Stimulated activated CD8-positive, alpha-beta memory T cell treated with anti-CD3 and anti-CD28 coated beads, Interleukin-15, amount 100 ng/mL, for 1 hour (primary cell): ENCODE measurements at places on chromosomes 5 and 9.

DNA sequence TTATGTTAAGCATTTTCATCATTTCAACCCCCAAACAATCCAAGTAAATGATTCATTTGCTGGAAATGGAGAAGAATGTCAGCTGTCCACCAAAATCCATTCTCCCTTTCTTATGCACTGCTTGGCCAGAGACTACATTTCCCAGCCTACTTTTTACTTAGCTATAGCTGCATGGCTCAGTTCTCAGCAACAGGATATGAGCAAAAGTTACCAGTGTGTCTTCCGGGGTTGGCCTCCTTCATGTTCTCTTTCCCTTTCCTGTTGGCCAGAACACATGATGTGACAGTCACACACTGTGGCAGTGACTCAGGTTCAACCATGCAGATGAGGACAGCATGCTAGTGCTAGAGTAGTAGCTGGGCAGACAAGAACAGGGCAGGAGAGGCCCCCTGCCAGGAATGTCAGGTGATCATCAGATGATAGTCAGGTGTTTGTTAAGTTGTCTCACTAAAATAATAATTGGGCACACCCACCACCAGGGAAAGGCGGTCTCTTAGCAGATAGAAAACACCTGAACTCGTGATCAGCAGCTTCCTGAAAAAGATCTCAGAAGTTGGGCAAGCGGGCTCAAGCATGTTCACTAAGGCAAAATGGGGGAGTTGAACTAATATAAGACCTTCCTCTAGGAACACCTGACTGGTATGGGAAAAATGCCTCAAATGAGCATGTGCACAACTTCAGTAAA lies 12.2 kb downstream of the GPR150 start:
- DNase-seq: peak; percentile 29

DNA sequence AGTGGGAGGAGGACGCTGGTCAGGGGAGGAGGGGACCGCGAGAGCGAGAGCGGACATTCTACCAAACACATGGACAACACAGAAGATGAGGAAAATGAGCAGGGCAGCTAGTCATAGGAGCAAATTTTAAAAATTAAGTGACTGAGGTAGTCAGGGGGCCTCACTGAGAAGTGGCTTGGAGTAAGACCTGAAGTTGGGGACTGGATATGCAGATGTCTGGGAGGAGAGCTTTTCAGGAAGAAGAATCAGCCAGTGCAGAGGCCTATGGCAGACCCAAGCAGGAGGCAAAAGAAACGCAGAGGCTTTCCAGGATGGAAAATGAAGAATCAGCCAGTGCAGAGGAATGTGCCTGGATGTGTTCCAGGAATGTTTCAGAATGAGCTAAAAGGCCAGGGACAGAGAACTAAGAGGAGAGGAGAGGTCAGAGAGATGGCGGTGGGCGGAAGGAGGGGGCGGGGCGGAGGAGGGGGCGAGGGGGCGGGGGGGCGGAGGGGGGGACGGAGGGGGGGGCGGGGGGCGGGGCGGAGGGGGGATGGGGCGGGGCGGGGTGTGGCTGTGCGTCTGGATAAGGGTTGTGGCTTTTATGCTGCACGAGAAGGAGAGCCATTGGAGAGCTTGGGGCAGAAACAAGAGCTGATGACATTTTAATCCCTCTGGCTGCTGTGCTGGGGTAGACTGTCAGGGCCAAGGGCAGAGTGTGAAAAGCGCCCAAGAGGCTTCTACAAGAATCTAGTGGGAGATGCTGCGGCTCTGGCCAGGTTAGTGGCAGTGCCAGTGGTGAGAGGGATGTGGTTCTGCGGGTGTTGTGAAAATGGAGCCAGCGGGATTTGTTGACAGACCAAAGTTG lies 129.6 kb downstream of the KCNIP1 start:
- DNase-seq: no peak

DNA sequence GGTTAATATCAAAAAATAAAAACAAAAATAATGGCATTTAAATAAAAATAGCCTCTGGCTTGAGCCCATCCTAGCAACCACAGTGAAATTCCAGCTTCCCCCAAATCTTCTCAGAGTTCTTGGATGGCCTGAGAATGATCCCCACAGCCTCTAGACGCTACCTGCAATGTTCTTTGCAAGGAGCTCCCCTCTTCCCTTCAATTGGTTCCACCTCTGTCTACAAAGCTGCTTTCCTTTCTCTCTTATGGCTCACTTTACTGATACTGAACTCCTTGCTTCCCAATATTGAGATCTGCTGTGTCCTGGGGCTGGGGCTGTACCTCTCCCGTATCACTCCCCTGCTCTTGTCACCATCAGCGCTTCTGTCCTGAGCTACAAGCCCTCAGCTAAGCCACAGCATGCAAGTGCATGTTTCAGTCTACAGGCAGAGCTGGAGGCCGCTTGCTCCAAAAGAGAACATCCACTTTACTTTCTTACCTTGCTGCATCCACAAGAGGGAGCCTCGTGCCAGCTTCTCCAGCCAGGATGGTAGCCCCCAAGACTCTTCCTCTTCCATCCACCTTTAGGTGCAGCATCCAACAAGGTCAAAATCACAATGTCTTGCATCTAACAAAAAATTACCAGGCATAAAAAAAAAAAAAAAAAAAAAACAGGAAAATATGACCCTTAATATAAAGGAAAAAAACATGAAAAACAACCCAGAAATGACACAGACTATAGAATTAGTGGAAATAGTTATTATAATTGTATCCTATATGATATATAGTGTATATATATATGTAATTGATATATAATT lies 57.4 kb upstream of the PRSS3 start:
- DNase-seq: no peak

DNA sequence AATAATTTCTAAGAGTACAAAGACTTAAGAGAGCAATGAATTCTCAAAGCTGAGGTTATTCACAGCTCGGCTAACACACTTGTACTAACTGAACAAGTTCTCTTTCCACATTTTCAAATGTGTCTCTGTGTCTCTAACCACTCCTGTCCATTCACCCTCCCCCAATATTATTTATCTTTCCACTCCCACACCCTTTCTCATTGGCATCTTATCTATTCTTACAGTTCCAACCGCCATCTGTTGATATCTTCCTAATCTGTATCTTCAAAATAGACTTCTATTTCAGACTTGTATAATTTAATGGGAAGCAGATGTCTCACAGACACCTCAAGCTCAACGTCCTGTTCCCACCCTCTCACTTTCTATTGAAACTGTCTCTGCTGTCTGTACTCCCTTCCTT lies 205.9 kb downstream of the ANXA1 start:
- DNase-seq: no peak

DNA sequence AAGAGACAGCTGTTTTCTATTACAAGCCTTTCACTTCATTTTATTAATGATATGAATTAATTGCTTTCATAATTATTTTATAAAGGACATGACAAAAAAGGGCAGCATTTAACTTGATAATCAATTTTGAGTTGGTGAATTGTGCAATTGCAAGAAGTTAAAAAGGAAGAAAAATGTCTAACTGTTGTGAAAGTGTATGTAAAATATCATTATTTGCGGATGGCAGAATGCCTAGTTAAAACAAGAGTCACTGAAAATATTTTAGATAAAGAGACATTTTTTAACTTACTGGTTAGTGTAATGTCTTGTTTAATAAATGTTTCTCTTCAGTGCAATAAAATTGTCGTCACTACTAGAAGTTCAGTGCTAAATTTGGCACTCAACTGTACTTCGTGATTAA lies 57.6 kb upstream of the HTR4 start:
- no peak for DNase-seq

DNA sequence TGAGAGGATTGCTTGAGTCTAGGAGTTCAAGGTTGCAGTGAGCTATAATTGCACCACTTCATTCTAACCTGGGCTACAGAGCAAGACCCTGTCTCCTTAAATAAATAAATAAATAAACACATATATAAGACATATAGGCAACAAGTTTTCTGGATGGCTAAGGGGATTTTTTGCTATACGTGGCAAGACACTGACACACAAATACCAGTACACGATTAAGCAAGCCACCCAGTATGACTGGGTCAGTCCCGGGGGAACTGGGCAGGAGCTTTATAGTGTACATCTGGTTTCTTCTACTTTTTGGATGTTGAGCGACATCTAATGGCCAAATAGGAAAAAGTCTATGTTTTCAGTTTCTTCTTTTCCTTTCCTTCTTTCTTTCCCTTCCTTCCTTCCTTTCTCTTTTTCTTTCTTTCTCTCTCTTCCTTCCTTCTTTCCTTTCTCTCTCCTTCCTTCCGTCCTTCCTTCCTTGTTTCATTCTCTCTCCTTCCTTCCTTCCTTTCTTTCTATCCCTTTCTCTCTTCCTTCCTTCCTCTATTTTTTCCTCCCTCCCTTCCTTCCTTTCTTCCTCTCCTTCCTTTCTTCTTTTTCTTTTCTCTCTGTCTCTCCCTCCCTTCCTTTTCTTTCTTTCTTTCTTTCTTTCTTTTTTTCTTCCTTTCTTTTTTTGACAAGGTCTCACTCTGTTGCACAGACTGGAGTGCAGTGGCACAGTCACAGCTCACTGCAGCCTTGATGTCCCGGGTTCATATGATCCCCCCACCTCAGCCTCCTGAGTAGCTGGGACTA lies 47.0 kb upstream of the PLIN2 start:
- no peak for DNase-seq

- no peak for DNase-seq
Measured at GRCh38 chr5:149747141-149747832, 17.2 kb downstream of the PPARGC1B start.

DNA sequence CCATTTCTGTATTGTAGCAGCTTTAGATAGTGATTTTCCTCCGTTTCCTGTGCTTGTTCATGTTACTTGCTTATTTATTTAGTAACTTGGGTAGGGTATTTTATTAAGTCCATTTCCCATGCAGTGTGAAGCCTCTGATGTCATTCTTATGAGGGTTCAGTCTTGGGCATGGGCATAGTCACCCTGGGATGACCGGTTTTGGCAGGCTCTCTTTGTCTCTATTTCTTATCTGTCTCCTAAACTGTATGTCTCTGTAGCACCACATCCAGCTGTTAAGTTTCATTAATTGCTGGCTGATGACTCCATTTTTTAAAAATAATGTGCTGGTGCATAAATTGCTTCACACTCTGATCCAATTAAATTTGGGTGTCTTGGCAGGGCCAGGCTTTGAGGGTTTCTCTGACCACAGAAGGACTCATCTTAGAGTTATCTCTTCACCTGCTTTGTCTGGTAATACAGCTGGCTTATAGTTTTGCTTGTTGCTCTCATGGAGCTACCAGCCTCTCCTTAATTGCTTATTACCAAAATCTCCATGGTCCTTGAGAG lies 173.3 kb upstream of the VLDLR start:
- DNase-seq: no peak

DNA sequence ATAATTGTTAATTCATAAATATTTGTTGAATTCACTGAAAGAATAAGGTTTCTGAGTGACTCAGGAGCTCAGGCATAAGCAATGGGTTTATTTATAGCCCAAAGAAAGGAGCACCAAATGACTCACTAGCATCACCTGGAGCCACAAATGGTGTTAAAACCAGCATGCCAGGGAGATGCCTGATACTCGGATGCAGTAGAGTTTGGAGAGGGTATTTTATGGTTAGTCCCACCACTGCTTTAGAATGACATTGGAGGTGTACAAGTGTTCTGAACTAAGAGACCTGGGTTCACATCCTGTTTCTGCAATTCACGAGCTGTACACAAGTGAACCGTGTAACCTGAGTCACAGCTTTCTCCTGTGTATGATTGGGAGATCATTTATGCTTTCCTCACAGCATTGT lies 25.2 kb downstream of the CCL28 start:
- DNase-seq: no peak

GRCh38 chr9:76987594-76988200 lies 31.8 kb upstream of the FOXB2 start:
- no peak for DNase-seq

DNA sequence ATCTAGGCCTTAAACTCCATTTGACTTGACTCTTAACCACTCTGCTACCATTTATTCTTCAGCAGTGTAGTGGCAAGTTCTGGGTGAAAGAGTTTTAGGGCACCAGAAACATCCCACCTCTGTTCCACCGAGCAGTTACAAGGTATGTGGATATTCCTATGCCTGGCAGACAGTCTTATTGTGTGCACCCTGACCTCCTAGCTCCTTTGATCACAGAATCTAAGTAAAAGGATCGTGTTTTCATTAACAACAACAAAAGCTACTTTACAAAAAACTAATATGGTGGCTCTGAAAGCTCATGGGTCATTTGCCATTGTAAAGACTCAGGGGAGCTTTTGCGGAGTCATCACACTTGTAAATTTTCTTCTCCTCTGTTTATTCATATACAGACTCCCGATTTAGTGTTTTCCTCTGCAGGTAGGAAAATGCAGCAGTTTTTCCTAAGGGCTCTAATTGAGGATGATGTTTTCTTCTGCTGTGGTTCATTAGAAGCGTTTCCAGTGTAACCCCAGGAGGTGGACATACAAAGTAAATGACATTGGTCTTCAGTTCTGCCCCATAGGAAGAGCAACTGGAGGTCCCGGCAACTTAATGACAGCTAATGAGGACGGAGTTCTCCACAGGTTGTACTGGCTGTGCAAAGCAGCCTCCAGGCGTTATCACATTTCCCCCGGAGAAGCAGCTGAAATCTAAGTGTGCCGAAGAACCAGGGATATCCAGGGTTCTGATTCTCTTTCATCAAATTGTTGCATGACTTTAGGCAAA lies 78.2 kb downstream of the ATP10B start:
- DNase-seq: no peak

- no peak for DNase-seq
Measured at GRCh38 chr5:102411-103043, 10.6 kb downstream of the PLEKHG4B start.

- no peak for DNase-seq
Measured at GRCh38 chr9:1870915-1871314, 144.2 kb upstream of the SMARCA2 start.

GRCh38 chr5:42250-42649 lies 49.7 kb upstream of the PLEKHG4B start:
- DNase-seq: no peak

GRCh38 chr5:89728134-89728533 lies 681.4 kb downstream of the CETN3 start:
- no peak for DNase-seq

DNA sequence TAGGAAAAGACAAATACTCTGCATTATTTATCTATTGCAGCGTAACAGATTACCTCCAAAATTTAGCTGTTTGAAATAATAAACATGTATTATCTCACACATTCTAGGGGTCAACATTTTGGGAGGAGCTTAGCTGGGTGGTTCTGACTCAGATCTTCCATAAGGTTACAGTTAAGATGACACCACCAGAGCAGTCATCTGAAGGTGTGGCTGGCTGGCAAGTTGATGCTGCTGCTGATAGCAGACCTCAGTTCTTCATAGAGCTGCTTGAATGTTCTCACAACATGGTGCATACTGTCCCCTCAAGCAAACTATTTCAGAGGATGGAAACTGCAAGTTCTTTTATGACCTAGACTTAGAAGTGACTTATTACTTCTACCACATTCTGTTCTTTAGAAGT lies 146.3 kb upstream of the FSTL4 start:
- DNase-seq: no peak

GRCh38 chr9:114919611-114920010 lies 10.8 kb downstream of the TNFSF8 start:
- DNase-seq: no peak

- DNase-seq: no peak
Measured at GRCh38 chr5:175195698-175196656, 248.0 kb downstream of the DRD1 start.

GRCh38 chr9:133252301-133253020 lies 22.5 kb downstream of the ABO start:
- DNase-seq: no peak
